Body of pancreas (tissue), 4 donors: ENCODE measurements at places on chromosomes 2 and 18.

- no peak for DNase-seq
Measured at GRCh38 chr2:37219046-37219445, 12.3 kb downstream of the CEBPZ start.

GRCh38 chr2:112817082-112817689, 19.4 kb downstream of the IL1B start:
- DNase-seq = no peak

GRCh38 chr2:136248242-136248641, 130.3 kb upstream of the CXCR4 start:
- no peak for DNase-seq

- no peak for DNase-seq
Measured at GRCh38 chr18:80042785-80043184, 8.6 kb downstream of the RBFA start.

- no peak for DNase-seq
Measured at GRCh38 chr2:163407296-163407695, 328.5 kb downstream of the FIGN start.

- no peak for DNase-seq
Measured at GRCh38 chr2:73285159-73285739, 971 bp upstream of the FBXO41 start.

- DNase-seq = no peak
Measured at GRCh38 chr2:53257287-53257686, 510.3 kb upstream of the CHAC2 start.

GRCh38 chr2:235216901-235217300, 265.1 kb downstream of the SH3BP4 start:
- no peak for DNase-seq

DNA sequence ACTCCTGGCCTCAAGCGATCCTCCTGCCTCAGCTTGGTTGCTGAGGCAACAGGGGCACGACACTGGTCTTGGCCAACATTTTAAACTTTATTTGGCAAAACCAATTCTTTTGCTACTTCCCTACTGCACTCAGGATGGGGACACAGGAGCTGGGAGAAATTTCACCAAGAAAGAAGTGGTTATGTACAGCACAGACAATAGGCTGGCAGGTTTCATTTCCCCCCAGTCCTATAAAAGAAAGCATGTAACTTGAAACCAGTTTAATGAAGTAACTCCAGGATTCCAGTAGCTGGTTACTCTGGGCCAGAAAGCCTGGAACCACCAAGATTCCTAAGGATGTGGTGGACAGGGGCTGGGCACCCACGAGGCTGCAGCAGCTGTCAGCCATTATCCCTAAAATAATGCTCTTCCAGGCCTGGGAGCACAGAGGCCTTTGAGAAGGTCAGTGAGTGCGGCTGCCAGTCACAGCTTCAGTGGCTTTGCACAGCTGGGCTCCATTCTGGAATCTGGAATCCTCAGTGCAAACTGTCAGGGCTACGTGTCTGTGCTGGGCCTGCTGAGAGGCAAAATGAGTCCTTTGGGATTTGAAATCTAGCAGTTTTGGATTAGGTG, 142.3 kb upstream of the ITGA6 start:
- no peak for DNase-seq

DNA sequence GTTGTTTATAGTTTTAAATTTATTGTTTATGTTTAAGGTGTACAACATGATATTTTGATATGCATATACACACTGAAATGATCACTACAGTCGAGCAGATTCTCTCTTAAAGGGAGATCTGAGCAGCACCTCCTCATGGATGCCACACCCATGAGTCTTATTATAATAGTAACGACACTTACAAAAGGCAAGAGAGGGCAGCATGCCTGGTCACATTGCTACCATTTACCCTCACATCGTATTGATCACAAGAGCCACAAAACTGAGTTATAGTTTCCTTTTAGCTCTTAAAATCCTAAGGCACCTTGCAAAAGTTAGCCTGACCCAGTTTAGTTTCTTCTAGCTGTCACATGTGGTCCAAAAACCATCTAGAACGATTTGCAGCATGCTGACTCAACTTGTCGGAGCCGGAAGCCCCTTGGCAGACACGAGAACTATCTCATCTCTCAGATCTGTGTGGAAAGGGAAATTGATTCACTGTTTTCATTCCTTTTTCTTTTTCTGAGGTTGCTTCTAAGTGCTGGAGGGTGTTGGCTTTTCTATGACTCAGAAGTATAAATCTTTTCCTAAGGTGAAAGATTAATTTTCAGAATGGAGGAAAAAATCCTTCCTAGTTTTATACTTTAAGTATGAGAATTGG, 85.3 kb downstream of the CDC42EP3 start:
- DNase-seq = peak; percentile 37

DNA sequence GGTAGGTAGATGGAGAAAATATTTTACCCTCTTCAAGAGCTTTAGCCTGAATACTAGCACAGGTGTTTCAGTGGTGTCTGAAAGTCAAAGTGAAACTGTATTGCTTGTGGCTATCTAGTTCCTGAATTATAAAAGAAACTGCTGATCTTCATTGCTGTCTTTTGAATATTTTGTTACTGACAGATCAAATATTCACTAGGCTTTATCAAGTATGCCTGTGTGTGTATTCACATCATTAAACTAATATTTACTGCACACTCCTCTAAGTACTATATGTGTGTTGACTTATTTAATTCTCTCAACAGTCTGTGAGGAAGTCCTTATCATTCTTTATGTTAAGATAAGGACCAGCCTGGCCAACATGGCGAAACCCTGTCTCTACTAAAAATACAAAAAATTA, 139.6 kb downstream of the SOCS6 start:
- no peak for DNase-seq

DNA sequence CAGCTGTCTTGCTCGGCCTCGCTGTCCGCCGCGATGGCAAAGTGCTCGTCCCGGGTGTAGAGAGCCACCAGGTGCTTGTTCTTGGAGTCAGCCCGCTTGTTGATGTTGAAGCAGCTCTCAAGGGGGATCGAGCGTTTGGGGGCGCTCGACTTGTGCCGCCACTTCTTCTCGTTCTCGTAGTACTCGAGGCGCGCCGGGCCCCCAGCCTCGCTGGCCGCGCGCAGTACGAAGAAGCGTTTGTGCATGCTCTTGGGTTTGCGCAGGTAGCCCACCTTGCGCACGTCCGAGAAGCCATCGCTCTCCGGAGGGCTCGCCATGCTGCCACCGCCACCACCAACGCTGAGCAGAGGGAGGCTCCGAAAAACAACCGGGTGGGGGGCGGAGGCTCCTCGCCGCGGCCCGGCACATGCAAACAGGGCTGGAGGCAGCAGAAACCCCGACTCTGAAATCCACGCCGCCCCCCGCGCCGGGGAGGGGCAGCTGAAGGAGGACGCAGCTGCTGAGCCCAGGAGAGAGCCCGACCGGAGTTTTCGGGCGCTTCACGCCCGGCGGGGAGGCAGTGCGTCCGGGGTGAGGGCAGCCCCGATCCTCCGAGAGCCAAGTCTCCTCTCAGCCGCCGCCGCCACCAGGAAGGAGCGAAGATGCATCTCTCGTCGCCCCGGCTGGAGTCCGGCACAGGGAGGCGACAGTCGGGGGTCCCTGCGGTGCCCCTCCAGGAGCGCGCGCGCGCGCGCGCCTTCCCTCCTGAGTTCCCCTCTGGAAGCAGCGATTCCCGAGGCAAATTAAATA, 1.0 kb downstream of the IRS1 start:
- DNase-seq = peak; percentile 66

DNA sequence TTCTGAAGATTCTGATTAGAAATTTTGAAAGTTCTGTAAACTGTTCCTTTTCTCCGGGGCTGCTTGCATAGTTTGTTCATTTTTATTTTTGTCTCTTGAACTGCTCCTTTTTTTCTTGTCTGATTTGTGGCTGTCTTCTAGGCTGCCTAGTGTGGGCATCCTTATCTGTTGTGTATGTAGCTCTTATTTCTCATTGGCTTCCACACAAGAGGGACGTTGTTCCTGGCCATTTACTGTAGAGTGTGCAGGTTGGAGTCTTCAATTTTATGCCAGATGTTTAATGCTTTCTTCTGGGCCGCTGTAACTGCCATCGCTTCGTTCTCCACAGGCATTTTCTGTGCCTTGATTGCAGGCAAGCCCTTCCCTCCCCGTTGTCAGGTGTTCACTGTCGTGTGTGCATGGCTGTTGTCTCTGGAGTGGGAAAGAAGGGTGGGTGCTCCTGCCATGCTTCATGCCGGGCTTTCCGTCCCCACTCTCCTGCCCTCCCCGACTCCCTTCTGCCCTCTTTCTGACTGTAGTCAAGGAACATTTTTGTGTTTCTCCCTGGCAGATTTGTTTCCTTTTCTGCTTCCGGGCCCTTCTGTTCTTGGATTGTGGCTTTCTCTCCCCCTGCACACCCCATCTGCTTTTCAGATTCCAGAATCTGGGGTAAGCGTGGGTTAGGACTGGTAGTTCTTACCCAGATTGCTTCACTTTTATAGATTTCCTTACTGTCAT, 15.5 kb downstream of the CEP192 start:
- no peak for DNase-seq

- DNase-seq = no peak
Measured at GRCh38 chr18:36101943-36102342, 27.2 kb downstream of the SLC39A6 start.

- DNase-seq = no peak
Measured at GRCh38 chr2:122237450-122237849, 482.0 kb downstream of the TSN start.

GRCh38 chr2:197311421-197312033, 947 bp upstream of the ANKRD44 start:
- DNase-seq = no peak

GRCh38 chr18:7793100-7793499, 226.0 kb downstream of the PTPRM start:
- no peak for DNase-seq

GRCh38 chr18:36017232-36017631, 44.8 kb downstream of the RMP24 start:
- DNase-seq = no peak

DNA sequence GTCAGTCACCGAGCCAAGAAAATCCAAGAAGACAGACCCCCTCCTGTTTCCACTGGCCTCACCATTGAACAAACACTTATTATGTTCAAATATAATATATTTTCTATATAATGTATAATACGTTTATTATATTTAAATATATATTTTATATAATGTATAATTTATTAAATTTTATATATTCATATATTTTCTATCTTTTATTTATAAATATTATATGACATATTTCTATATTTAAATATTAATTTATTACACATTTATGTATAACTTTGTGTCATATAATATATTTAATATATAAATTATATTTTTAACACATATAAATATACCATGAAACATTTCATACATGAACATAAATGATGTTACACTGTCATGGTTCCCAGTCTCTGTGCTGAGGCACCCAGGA, 60.9 kb upstream of the RMDN2 start:
- DNase-seq = no peak

GRCh38 chr2:73762571-73762970, 17.3 kb downstream of the DUSP11 start:
- no peak for DNase-seq

GRCh38 chr2:177359836-177360595, 32.6 kb upstream of the AGPS start:
- DNase-seq = no peak

DNA sequence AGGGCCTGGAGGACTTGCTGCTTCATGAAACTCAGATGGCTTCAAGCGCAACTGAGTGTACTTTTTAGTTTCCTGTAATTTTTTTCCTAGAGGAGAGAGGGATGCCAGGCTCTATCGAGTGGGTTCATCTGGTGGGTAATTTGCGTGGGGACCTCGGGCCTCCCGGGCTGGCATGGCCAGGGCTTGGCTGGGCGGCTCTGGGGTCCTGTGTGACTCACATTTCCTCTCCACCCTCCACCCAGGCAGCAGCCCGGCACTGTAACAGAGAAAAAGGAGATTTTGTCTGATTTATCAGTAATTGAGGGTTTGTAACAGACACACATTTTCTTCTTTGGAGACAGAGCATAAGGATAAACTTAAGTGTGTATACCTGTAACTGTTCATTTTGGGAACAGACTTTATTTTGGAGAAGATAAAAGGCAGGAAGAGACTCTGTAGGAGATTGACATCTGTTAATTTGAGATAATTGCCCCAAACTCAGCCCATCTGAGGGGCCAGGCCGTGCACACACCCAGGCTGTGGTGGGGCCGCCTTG, 64.3 kb downstream of the NFATC1 start:
- DNase-seq = no peak

DNA sequence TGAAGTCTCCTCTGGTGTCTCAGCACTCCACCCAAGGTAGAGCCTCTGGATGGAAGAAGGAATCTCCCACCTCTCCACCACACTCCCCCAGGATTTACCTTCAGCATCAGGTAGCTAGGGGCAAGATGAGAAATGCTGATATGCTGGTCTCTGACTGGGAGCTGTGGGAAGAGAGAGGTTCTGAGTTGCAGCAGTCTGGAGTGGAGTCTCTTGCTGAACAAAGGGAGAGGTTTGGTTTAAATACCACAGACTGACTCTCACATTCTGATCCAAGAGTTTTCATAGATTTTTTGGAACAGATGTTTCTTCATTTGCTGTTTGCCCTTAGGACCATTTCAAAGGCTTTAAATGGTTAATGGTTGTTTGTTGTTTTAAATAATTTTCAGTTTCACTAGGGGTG, 1.1 kb upstream of the CFLAR start:
- no peak for DNase-seq

- DNase-seq = no peak
Measured at GRCh38 chr2:121778741-121779487, 23.5 kb downstream of the TSN start.

- no peak for DNase-seq
Measured at GRCh38 chr18:60147323-60147722, 225.3 kb downstream of the MC4R start.
